ENCODE measurements at places on chromosomes 1 and 21. TPM values are rescaled to one million over a fixed set of nuclear protein-coding genes. Genes with fewer than 3 reads are reported as not detected.

DNA sequence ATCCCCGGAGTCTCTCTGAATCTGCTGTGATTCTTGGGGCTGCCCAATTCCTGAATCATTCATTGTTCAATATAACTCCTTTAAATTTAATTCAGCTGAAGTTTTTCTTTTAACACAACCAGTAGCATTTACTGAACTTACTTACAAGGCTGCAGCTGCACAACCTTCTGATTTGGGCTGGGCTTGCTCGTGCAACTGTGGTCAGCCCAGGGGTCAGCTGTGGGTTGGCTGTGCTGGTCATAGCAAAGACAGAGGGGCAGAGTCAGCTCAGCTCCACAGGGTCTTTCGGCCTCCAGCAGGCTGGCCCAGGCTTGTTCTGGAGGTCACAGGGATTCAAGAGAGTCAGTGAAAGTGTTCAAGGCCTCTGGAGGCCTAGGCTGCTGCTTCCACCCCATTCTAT is 186.1 kb downstream of the MATN1 start:
- DNase-seq, result no peak
- no peaks in the 10 kb centered on the region for H3K36me3 ChIP-seq
- no peak overlapping the region for H3K4me3 ChIP-seq
- H3K4me1 ChIP-seq, result no peaks in the 10 kb centered on the region

EDN2 gene
- 4.1 TPM for total RNA-seq

GRCh38 chr1:54052431-54052933 is 522 bp downstream of the TMEM59 start:
- H3K36me3 ChIP-seq, result no peaks in the 10 kb centered on the region
- H3K4me3 ChIP-seq, result no peak overlapping the region
- no peak overlapping the region for H3K27ac ChIP-seq
- H3K4me1 ChIP-seq, result peaks cover 15% of the 10 kb centered on the region
- H3K27me3 ChIP-seq, result no peaks in the 10 kb centered on the region

DNA sequence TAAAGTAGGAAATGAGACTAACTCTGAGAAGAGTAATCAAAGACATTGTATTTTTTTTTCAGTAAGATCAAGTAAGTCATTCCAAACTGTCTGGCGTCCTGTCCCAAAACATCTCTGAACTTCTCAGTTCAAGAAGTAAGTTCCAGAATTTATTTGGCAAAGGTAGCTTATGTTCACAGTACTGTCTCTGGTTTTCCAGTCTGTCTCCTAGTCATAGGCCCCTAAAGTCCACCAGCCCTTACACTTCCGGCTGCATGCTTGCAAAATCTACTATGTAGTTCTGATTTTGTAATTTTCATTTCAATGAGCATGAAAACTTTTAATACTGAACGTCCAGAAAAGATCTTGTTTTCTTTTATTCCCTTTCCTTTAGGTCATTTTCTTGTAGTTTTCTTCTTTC is 61.4 kb upstream of the S1PR1 start:
- no peaks in the 10 kb centered on the region for H3K27me3 ChIP-seq
- H3K36me3 ChIP-seq, result no peaks in the 10 kb centered on the region
- H3K27ac ChIP-seq, result peak overlapping the region; percentile 49
- peaks cover 17% of the 10 kb centered on the region for H3K4me1 ChIP-seq

- no peak overlapping the region for H3K27ac ChIP-seq
- H3K4me1 ChIP-seq, result peaks cover 16% of the 10 kb centered on the region
- no peak overlapping the region for H3K4me3 ChIP-seq
- no peaks in the 10 kb centered on the region for H3K27me3 ChIP-seq
- no peak for DNase-seq
- H3K36me3 ChIP-seq, result peaks cover 29% of the 10 kb centered on the region
Observed at GRCh38 chr1:236209713-236210112, 67.4 kb downstream of the GPR137B start.

GRCh38 chr21:15804247-15805005 is 74.6 kb downstream of the USP25 start:
- no peak overlapping the region for H3K27ac ChIP-seq
- peaks cover 23% of the 10 kb centered on the region for H3K36me3 ChIP-seq
- H3K4me3 ChIP-seq, result no peak overlapping the region
- no peaks in the 10 kb centered on the region for H3K27me3 ChIP-seq
- no peak for DNase-seq

GRCh38 chr1:230124186-230125128 is 57.4 kb downstream of the GALNT2 start:
- peaks cover 29% of the 10 kb centered on the region for H3K4me1 ChIP-seq
- no peak for DNase-seq
- no peak overlapping the region for H3K4me3 ChIP-seq
- H3K27ac ChIP-seq, result no peak overlapping the region

GRCh38 chr1:7560601-7561181 is 210.4 kb upstream of the VAMP3 start:
- H3K27me3 ChIP-seq, result peaks cover 3% of the 10 kb centered on the region
- H3K27ac ChIP-seq, result no peak overlapping the region
- no peaks in the 10 kb centered on the region for H3K36me3 ChIP-seq
- H3K4me1 ChIP-seq, result peaks cover 22% of the 10 kb centered on the region
- no peak overlapping the region for H3K4me3 ChIP-seq
- no peak for DNase-seq

- H3K36me3 ChIP-seq, result no peaks in the 10 kb centered on the region
- H3K4me3 ChIP-seq, result no peak overlapping the region
- no peaks in the 10 kb centered on the region for H3K27me3 ChIP-seq
- H3K27ac ChIP-seq, result no peak overlapping the region
Observed at GRCh38 chr1:242133796-242134195, 134.9 kb upstream of the MAP1LC3C start.

THEM5 gene
- not detected for total RNA-seq

ZNF697 gene
- 21.8 TPM for total RNA-seq

DNA sequence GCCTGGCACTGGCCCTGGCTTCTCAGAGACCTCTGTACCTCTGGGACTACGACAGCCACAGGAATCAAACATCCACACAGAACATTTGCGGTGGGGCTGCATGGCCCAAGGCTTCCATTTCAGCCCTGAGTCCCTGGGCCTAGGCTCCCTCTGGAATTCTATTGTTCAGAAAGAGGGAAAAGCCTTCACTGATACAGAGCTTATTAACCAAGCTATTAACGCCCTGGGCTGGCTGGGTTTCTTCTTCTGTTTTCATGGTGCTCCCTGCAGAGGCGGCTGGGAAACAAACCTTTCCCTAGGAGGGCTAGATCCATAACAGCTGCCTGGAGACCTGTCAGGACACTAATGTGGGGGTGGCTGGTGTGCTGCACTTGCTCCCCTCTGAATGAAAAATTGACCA is 88.2 kb downstream of the KAZN start:
- H3K27ac ChIP-seq, result no peak overlapping the region
- H3K36me3 ChIP-seq, result no peaks in the 10 kb centered on the region
- H3K4me3 ChIP-seq, result no peak overlapping the region

CFHR3 gene
- total RNA-seq, result 0.93 TPM

NUDC gene
- total RNA-seq, result 55.3 TPM

DNA sequence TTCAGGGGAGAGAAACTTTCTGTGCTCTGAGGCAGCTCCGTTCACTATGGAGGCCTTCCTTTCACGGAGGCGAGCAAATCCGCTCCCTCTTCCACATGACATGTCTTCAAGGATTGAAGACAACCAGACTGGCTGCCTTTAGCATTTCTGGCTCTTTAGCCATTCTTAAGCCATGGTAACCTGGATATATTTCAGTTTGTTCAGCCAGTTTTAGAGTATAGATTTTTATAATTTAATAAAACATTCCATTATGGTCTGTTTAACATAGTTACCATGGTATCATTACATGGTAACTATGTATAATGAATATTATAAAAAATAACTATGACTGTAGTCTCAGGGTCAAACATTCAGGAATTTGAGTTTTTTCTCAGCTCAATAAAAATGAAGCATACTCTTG is 54.2 kb upstream of the NFIA start:
- no peaks in the 10 kb centered on the region for H3K27me3 ChIP-seq
- H3K4me1 ChIP-seq, result no peaks in the 10 kb centered on the region
- H3K4me3 ChIP-seq, result no peak overlapping the region

GRCh38 chr1:25435397-25436108 is 4.9 kb downstream of the MACO1 start:
- no peaks in the 10 kb centered on the region for H3K36me3 ChIP-seq
- H3K27ac ChIP-seq, result peak overlapping the region; percentile 43
- no peak overlapping the region for H3K4me3 ChIP-seq

DNA sequence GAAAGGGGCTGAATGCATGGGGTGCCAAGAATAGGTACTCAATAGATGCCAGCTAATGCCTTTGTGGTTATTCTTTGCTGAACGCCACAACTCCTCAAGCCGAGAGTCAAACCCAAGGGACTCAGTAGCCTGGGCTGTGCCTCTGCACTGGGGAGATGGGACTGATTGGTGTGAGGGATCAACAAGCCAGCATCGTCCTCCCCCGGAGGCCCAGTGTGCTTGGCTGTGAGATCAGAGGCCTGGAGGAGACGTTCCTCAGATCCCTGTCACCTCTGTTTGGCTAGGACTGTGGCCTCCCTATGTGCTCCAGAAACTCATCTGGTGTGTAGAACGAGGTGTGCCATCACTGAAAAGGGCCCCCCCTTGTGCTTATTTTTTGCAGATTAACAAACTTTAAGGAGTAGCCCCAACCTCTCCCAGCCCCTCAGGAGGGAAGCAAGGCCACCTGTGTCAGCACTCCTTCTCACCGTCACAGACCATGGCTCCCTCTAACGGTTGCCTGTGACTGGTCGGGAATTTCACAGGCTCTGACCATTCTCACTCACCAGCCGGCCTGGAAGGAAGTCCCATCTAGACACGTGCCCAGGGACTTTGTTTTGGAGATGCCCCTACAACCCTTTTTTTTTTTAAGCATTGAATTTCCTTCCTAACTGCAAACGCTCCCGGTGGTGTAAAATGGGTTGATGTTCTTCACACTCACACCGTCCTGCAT is 194.0 kb upstream of the VAMP3 start:
- peaks cover 2% of the 10 kb centered on the region for H3K4me1 ChIP-seq
- peak; percentile 8 for DNase-seq
- H3K27ac ChIP-seq, result no peak overlapping the region
- H3K4me3 ChIP-seq, result no peak overlapping the region

SPATA17 gene
- 2.9 TPM for total RNA-seq

GRCh38 chr21:44403106-44404020 is 49.9 kb downstream of the TRPM2 start:
- H3K4me1 ChIP-seq, result peaks cover 5% of the 10 kb centered on the region
- H3K36me3 ChIP-seq, result no peaks in the 10 kb centered on the region
- no peak for DNase-seq
- H3K4me3 ChIP-seq, result no peak overlapping the region
- H3K27ac ChIP-seq, result no peak overlapping the region
- no peaks in the 10 kb centered on the region for H3K27me3 ChIP-seq

MX2 gene
- 3.9 TPM for total RNA-seq
